Aorta (tissue), 5 donors: ENCODE measurements at places on chromosomes 7 and 10. TPM values are rescaled to one million over a fixed set of nuclear protein-coding genes. Genes with fewer than 3 reads are reported as not detected.

DNA sequence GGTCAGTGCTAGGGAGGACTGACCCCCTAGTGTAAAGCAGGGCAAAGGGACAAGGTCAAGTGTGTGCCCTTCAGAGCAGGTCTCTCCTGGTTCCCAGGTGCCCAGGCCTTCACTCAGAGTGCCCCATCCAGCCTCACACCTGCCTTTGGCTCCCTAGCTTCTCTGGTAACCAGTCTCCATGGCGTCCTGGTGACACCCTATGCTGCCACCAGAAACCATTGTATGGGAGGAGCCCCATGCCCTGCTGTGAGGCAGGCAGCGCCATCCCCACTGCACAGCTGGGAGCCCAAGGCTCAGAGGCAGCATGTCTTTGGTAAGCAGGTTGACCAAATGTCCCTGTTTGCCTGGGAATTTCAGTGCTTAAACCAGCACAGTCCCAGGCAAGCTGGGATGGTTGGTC, 33.1 kb upstream of the HMX3 start:
- no peak for DNase-seq

- DNase-seq = peak; percentile 16
Measured at GRCh38 chr7:157436076-157436475, 99.3 kb downstream of the DNAJB6 start.

DNA sequence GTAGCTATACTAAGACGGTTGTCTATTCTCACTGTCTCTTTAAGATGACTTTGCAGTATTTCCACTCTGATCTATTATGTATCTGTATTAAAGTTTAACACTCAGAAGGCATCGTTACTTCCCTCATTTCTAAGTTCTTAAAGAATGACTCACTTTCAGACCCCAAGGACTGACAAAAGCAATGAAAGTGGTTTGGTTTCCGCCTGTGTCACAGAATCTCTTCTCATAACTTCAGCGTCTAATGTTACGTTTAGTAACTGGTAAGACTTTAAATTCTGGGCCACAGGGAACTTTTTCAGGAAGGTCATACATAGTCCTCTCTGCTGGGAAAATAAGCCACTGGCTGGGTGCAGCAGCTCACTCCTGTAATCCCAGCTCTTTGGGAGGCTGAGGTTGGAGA, 892.0 kb upstream of the AUTS2 start:
- DNase-seq = no peak

DNA sequence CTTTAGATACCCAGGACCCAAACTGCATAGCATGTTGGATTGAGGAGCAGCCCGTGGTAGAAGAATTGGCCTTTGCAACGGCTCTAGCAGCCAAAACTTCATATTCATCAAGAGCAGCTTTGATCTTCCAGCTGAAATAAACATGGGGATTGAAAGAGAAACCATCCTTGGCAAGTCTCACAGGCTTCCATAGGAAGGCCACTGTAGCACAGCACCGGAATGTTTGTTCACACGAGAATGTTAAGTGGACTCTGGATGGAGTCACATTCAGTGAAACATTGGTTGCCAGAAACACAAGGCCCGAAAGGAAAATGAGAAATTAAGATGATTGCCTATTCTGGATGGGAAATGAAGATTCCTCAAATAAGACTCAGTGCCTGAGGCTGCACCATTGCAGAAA, 97.4 kb downstream of the RAB18 start:
- no peak for DNase-seq

UNC5B gene
- polyA plus RNA-seq = 9.1 TPM

- DNase-seq = no peak
Measured at GRCh38 chr10:76543655-76544054, 1094.0 kb downstream of the KCNMA1 start.

- DNase-seq = no peak
Measured at GRCh38 chr7:40804477-40805215, 669.8 kb downstream of the SUGCT start.

LIPK gene
- polyA plus RNA-seq = not detected
